Testis (tissue), 5 donors: ENCODE measurements at places on chromosomes 2 and 18. TPM values are rescaled to one million over a fixed set of nuclear protein-coding genes. Genes with fewer than 3 reads are reported as not detected.

DNA sequence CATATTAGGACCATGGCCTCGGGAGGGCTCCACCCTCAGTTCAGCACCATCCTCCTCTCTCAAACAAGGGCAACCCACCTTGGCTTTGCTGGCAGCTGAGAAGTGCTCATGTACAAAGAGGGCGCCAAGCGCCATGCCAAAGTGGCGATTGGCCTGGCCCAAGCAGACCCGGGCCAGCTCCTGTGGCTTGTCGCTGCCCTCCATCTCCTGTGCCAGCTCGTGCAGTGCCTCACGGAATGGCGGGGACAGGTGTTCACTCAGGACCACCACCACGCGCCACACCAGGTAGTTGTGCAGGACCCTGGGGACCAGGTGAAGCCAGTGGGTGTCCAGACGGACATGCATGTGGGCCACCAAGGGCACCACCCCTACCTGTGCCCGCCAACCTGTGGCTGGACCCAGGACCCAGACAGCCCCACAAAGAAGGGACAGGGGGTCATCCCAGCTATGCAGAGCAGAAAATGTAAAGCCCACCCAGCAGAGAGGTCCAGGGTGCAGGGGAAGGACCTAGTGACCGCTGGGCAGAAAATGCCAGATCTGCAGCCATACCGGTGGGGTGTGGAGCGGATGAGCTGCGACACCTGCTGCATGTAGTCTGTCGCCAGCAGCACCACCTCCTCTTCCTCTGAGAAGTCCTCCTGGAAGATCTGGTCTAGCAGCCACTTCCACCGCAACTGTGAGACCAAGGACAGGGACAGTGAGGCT lies 3.6 kb downstream of the ECEL1 start:
- H3K4me3 ChIP-seq, result no peak overlapping the region
- no peaks in the 10 kb centered on the region for H3K27me3 ChIP-seq
- H3K36me3 ChIP-seq, result no peaks in the 10 kb centered on the region
- DNase-seq, result no peak

GRCh38 chr18:75133721-75134610 lies 75.0 kb downstream of the PTGR3 start:
- no peak overlapping the region for H3K27ac ChIP-seq
- H3K4me3 ChIP-seq, result no peak overlapping the region
- H3K4me1 ChIP-seq, result no peaks in the 10 kb centered on the region
- H3K27me3 ChIP-seq, result no peaks in the 10 kb centered on the region
- no peak for DNase-seq

Gene CNGA3
- total RNA-seq, result 1.1 TPM

Gene ITGA4
- 1.6 TPM for total RNA-seq

Gene DYSF
- 8.9 TPM for total RNA-seq

GRCh38 chr2:42736598-42737322 lies 27.2 kb downstream of the OXER1 start:
- no peaks in the 10 kb centered on the region for H3K4me1 ChIP-seq
- DNase-seq, result no peak
- H3K27me3 ChIP-seq, result no peaks in the 10 kb centered on the region
- no peak overlapping the region for H3K27ac ChIP-seq
- no peaks in the 10 kb centered on the region for H3K36me3 ChIP-seq
- no peak overlapping the region for H3K4me3 ChIP-seq

DNA sequence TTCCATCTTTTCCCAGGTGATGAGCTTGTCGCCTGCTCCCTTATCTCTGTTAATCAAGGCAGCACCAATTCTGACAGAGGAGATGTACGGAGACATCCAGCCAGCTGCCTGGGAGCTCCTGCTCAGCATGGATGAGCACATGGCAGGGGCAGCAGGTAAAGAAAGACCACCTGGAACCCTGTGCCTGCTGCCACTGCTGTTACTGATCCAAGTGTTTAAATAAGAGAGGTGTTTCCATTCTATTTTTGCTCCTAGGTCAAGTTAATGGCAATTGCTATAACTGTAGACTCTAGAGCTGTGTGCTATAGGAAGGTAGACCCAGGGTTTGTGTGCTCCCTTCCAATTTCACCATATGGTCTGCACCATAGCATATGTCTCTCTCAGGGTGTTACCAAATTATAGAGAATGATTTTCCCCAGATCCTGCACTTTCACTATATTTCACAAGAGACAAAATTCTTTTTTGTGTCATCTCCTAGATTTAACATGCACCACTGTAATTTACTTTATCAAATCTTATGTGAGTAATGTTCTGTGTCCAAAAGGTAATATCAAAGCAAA lies 88.6 kb upstream of the RPE start:
- no peaks in the 10 kb centered on the region for H3K27me3 ChIP-seq
- no peaks in the 10 kb centered on the region for H3K36me3 ChIP-seq

Gene C2orf92
- total RNA-seq, result 35.7 TPM

DNA sequence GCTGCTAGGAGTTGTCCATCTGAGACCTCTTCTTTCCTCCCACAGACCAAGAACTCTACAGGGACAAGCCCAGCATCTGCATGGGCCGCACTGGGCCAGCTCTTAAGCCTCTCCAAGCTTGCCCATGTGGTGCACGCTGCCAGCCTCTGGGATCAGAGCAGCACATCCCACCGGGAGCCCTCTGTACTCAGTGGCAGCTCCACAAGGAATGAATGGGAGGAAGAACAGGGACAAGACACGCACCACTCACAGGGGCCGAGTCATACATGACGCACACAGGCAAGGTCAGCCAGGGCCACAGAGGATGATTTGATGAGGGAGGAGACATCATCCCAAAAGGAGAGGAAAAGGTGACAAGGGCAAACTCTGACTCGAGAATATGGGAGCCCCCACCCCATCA lies 268.3 kb downstream of the KLHL29 start:
- H3K4me1 ChIP-seq, result no peaks in the 10 kb centered on the region
- H3K36me3 ChIP-seq, result no peaks in the 10 kb centered on the region
- no peak for DNase-seq
- no peak overlapping the region for H3K4me3 ChIP-seq
- no peak overlapping the region for H3K27ac ChIP-seq

Gene CD226
- 2.6 TPM for total RNA-seq

GRCh38 chr2:104658904-104659591 lies 194.9 kb upstream of the POU3F3 start:
- no peaks in the 10 kb centered on the region for H3K4me1 ChIP-seq
- H3K4me3 ChIP-seq, result peak overlapping the region; percentile 33
- no peak for DNase-seq
- H3K36me3 ChIP-seq, result no peaks in the 10 kb centered on the region
- no peak overlapping the region for H3K27ac ChIP-seq

DNA sequence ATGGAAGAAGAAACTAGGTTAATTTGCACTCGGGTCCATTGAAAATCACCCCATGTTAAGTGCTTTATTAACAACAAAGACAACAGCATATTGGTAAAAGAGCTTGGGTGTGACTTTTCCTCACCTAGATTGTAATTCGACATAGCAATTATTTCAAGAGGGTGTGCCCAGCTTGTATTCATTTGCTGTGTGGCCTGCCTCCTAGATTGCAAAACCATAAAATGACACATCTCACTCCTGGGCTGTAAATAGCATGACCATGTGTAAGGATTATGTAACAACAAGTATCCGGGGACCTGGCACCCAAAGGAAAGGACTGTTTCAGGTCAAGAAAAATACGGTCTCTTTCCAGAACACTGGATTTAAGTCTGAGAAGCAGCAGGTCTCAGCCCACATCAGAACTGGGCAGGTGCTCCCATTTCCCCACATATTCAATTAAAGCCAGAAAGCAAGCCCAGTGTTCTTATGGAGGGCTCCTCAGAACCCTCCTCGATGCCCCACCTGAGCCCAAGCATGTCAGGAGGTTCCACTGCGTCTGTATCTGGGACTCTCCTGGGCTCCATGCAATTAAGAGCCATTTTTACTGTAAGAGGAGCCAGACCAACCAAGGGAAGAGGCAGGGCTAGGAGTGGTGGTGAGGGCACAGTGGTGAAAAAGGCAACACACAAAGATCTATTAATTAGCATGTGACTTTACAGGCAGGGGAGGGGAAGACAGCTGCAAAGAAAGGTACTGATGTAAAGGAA lies 39.2 kb downstream of the MREG start:
- no peak overlapping the region for H3K4me3 ChIP-seq
- no peaks in the 10 kb centered on the region for H3K27me3 ChIP-seq
- H3K4me1 ChIP-seq, result no peaks in the 10 kb centered on the region
- DNase-seq, result no peak
- H3K36me3 ChIP-seq, result no peaks in the 10 kb centered on the region

DNA sequence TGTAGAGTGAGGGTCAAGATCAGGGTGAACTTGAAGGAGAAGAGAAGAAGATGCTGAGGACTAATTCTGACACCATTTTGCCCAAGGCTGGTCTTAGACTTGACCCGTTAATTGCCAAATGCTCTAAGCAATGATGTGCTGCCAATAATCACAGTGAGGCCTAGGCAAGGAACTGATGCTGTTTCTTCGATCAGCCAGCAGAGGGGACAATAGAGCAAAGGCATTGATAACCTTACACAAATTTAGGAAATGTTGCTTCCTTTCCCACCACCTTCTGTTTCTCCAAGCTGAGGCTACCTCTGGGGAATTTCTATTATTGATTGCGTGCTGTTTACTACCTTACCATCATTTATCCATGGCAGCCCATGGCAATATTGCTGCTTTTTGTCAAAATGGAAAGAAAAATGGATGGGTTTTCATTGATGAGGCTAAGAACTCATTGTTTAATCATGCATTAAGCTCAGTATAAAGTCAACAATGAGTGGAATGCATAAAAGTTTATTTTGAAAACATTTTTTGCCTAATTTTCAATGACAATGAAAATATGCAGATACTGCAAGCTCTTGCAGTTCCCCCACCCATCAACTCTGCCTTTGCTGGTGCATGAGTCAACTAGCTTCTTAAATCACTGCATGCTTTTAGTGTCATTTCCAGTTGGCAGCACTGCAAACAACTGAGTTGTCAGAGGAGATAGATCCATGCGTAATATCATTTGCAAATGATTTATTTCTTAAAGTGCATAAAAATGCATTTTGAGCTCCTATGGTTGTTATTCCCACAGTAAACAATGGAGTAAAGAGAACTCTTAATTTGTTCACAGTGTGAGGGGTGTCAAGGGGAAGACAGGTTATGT lies 116.4 kb upstream of the NYAP2 start:
- peak; percentile 22 for DNase-seq
- no peaks in the 10 kb centered on the region for H3K4me1 ChIP-seq
- no peaks in the 10 kb centered on the region for H3K36me3 ChIP-seq
- no peaks in the 10 kb centered on the region for H3K27me3 ChIP-seq

Gene HRH4
- total RNA-seq, result 0.37 TPM

Gene SLC66A2
- 87.0 TPM for total RNA-seq

DNA sequence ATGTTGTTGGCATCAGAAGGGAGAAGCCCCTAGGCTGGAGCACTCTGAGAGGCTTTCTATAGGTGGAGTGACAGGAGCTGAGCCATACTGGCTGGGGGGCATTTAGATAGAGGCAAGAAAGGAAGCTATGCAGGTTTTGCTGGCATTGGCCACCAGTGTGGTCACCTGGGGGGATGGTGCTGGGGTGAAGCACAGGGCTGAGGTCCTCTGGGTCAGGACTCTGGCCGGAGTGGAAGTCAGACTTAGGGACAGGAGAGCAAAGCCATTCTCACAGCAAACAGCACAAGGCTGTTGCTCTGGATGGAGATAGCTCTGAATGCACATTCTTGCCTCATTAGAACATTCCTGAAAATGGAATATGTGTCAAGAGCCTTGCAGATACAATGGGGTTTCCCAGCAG lies 47.4 kb downstream of the NTSR2 start:
- no peak for DNase-seq
- no peaks in the 10 kb centered on the region for H3K4me1 ChIP-seq
- H3K27me3 ChIP-seq, result no peaks in the 10 kb centered on the region
- H3K27ac ChIP-seq, result no peak overlapping the region
- peaks cover 2% of the 10 kb centered on the region for H3K36me3 ChIP-seq

DNA sequence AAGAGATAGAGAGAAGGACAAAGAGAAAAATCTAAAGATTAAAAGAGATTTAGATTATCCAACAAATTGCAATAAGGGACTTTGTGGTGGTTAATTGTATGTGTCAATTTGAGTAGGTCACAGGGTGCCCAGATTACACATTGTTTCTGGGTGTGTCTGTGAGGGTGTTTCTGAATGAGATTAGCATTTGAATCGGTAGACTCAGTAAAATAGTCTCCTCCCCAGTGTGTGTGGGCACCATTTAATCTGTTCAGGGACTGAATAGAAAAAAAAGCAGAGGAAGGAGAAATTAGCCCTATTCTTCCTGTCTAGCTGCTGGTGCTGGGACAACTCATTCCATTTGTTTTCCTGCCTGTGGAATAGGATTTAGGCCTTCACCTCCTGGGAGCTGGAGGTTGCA lies 339.8 kb upstream of the EPHA4 start:
- H3K36me3 ChIP-seq, result no peaks in the 10 kb centered on the region
- DNase-seq, result no peak
- no peak overlapping the region for H3K4me3 ChIP-seq
- no peaks in the 10 kb centered on the region for H3K4me1 ChIP-seq

DNA sequence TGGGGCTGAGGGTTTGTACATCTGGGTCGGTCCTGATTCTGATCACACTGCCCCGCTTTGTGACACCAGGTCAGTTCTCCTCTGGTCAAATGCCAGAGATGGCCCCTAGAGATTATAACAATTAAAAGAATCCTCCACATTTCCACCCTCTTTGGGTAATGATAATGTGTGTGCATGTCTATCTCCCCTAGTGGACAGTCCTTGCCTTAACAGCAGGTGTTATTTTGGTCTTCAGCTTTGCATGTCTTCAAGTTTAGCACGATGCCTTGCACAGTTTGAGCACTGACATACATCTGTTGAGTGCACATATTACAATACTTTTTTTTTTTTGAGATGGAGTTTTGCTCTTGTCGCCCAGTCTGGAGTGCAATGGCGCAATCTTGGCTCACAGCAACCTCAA lies 25.7 kb upstream of the COX7A2L start:
- H3K36me3 ChIP-seq, result no peaks in the 10 kb centered on the region
- peaks cover 18% of the 10 kb centered on the region for H3K4me1 ChIP-seq
- H3K27me3 ChIP-seq, result no peaks in the 10 kb centered on the region
- H3K27ac ChIP-seq, result no peak overlapping the region
- H3K4me3 ChIP-seq, result no peak overlapping the region

DNA sequence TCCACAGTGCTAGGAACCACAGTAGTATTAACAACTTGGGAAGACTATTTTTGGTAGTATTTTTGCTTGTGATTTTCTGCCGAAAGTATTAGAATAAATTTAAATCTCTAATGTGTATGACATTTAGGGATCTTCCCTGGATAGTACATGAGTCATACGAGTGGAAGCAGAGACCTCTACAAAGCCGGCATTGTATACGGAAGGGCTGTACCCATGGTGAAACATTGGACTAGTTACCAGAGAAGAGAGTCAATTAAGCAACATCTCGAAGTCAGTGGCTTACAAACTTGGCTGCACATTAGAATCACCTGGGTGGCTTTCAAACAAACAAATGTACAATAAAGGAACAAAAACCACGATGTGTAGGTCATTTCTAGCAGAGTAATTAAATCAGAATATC lies 1131.7 kb upstream of the LRRTM1 start:
- no peaks in the 10 kb centered on the region for H3K36me3 ChIP-seq
- no peak for DNase-seq
- no peaks in the 10 kb centered on the region for H3K4me1 ChIP-seq
- H3K27me3 ChIP-seq, result no peaks in the 10 kb centered on the region
- H3K4me3 ChIP-seq, result no peak overlapping the region
- no peak overlapping the region for H3K27ac ChIP-seq

Gene SMPD4
- total RNA-seq, result 121 TPM

Gene RIT2
- total RNA-seq, result not detected
